Mucosa of descending colon (tissue), 3 donors: ENCODE measurements at places on chromosomes 5 and 9. TPM values are rescaled to one million over a fixed set of nuclear protein-coding genes. Genes with fewer than 3 reads are reported as not detected.

Gene ANKRD20A1
- total RNA-seq = 8.7 TPM

Gene BHMT2
- 0.70 TPM for total RNA-seq

Gene OLFML2A
- total RNA-seq = 2.8 TPM

Gene PCBD2
- 15.9 TPM for total RNA-seq

Gene CACFD1
- 42.7 TPM for total RNA-seq

Gene MCIDAS
- total RNA-seq = not detected

Gene TMEFF1
- 0.38 TPM for total RNA-seq

Gene C5orf46
- not detected for total RNA-seq

Gene AK8
- not detected for total RNA-seq

Gene SPOCK1
- total RNA-seq = 1.8 TPM

Gene TLX3
- not detected for total RNA-seq

Gene CCDC192
- total RNA-seq = 1.0 TPM

Gene IL13
- total RNA-seq = not detected

Gene ANGPTL2
- 4.1 TPM for total RNA-seq

Gene GBGT1
- 8.6 TPM for total RNA-seq

Gene ENHO
- total RNA-seq = 1.4 TPM

Gene NTRK2
- total RNA-seq = 1.7 TPM

Gene PLAC8L1
- total RNA-seq = 0.70 TPM

Gene NUTM2G
- total RNA-seq = not detected

Gene PCDHB15
- total RNA-seq = 4.3 TPM

Gene RGMB
- 60.7 TPM for total RNA-seq

Gene TAS2R1
- not detected for total RNA-seq

Gene MSX2
- total RNA-seq = 0.17 TPM

Gene COL15A1
- 4.2 TPM for total RNA-seq

Gene CYSRT1
- total RNA-seq = not detected

Gene C1QTNF2
- 0.43 TPM for total RNA-seq

Gene GTF2H2C
- total RNA-seq = 25.7 TPM

Gene ENTREP1
- 1.3 TPM for total RNA-seq

Gene NDST1
- 58.1 TPM for total RNA-seq

Gene ENG
- 18.3 TPM for total RNA-seq

Gene C9orf50
- not detected for total RNA-seq

Gene BARHL1
- total RNA-seq = not detected

Gene GNG10
- total RNA-seq = 24.6 TPM

Gene FREM1
- total RNA-seq = 21.2 TPM

Gene EPB41L4B
- total RNA-seq = 122 TPM

Gene TRPM6
- total RNA-seq = 39.3 TPM

Gene NIPAL4
- 0.70 TPM for total RNA-seq

Gene SLC6A7
- total RNA-seq = 18.9 TPM

Gene STING1
- total RNA-seq = 27.0 TPM

Gene ITGA1
- 42.0 TPM for total RNA-seq

Gene MAP1B
- 6.5 TPM for total RNA-seq
